ENCODE measurements at places on chromosomes 3 and 15.

- DNase-seq, result peak; percentile 65
Measured at GRCh38 chr3:53134631-53135232, 4.5 kb upstream of the RFT1 start.

GRCh38 chr15:101470548-101471239 is 18.8 kb downstream of the PCSK6 start:
- no peak for DNase-seq

DNA sequence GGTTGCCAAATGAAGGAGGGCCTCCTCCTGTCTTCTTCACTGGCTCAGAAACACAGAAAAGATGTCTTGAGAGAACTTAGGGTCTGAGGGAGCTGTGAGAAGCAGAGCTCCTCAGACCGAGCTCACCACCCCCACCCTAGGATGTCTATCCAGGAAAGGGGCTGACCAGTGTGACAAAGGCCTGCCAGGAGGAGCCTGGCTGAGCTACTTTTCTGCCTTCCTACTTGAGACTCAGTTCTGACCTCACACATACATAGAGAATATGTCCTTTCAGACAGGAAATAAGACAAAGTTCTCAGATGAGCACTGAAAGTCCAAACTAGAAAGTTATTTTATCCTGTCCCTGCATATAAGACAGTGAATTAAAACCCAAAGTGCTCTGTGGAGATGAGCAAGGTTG is 54.5 kb downstream of the KIF9 start:
- DNase-seq, result no peak

DNA sequence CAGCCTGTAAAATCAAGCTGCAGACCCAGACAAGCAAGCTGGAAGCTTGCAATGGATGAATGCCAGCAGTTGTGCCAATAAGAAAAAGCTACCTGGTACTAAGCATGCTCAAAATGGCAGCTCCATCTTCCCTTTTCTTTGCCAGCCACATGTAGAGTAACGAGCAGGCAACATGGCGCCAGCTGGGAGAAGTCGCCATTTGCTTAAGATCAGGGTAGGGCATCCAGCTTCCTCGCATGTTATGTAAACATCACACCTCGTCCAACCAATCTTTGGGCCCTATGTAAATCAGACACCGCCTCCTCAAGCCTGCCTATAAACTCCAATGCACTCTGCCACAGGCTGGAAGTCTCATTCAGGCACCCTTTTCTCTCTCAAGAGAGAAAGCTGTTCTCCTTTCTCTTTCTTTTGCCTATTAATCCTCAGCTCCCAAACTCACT is 973.9 kb downstream of the FHIT start:
- DNase-seq, result no peak

DNA sequence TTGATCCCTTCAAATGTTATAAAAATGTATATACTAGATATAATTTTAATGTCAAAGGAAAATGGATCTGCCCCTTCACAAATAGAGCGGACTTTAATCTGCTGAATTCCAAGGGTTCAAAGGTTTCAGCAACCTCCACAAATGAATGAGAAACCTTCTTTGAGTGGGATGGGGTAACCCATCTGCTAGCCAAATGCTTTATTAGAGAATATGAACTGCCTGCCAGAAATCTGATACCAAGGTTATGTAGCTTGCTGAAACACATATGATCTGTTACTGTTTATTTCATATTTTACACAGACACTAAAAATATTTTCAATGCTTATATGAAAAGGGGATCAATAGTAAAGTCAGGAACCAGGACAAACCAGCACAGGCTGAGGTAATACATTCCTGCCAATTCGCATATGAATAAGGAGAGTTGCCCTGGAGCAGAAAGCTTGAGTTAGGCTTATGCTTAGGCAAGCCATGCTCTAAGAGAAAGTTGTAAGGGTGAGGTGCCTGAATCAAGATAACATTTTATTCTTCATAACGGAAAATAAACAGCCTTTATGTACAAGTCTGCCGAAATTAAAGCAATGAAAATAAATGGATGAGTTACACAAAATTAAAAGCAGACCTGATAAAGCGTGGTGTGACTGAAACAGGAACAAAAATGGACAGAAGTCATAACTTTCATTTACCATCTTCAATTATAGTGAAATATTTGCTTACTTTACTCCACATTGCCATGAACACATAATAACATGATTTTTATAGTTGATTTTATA is 26.5 kb downstream of the PLOD2 start:
- no peak for DNase-seq

DNA sequence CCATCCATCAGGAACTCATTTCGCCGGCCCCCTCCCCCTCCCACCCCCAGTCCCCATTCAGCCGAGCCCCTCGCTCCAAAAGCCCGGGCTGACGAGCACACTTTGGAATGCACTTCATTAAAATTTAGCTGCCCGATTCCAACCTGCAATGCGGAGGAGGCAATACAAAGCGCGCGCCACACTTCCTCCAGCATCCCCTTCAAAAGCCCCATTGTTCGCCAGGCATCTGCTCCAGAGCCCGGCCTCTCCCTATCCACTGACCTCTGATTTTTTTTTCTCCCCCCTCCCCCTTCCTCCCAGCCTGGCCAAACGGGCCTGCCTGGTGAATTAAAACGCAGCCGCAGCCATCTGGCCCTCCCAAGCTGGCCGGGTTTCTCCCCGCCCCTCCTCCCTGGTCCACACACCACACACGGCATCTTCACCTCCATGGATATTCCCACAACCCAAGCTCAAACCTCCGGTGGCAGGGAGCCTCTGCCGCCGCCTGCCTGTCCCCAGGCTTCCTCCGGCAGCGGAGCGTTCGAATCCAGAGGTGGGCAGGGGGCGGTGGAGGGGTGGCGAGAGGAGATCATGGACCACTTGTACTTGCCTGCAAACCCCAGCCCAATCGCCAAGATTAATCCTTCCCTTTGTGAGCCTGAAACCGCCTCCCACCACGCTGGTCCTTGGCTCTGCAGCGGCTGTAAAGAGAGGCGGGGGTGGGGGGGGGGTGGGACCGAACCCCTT is 441.3 kb downstream of the MAGI1 start:
- no peak for DNase-seq

DNA sequence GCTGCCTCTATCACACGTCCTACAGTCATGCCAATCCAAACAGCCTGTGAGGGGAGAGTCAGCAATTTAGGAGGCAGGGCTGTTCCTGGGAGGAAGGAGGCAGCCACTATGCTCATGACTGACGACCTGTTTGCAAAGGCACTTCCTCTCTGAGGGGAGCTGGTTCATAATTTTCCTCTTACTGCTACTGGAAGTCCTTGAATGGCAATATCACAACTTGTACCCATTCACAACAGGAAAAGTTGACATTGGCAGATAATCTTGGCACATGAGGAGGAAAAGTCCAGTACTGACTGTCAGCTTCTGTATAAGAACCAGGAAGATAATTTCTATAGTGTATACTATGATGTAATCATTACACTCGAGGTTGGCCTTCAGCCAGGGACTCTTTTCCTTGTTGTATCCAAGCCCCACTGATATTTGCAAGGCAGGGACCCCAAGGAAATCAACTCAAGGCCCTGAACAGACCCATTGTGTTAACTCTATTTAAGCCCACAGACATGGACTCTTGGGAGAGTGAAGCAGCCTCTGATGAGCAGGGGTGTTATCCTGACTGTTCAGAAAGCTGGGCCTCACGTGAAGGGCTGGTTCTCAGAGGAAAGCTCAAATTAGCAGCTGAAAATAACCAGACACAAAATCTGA is 267.3 kb upstream of the ADAMTS9 start:
- DNase-seq, result no peak

DNA sequence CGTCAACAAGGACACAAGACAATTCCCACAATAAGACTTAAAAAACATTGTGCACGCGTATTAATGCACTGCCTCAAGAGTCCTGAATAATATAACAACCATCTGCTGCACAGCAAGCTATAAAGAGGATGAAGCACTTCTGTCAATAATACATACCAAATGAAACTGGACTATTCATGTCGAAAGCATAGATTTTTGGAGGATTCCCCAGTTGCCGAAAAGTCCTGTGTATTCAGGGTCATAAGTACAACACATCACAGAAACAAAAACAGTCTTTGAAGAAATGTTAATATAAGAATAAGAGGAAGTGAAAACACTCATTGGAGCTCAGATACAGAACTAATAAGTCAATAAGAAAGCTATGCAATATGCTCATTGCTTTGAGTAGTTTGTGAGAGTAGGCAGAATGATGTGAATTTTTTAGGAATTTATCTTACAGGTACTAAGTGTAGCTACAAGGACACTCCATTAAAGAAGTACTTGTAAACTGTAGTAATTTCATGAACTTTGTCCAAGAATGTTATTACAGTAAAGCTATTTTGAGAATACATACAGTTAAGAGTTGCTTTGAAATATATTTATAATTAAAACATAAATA is 31.6 kb downstream of the CBLB start:
- no peak for DNase-seq

DNA sequence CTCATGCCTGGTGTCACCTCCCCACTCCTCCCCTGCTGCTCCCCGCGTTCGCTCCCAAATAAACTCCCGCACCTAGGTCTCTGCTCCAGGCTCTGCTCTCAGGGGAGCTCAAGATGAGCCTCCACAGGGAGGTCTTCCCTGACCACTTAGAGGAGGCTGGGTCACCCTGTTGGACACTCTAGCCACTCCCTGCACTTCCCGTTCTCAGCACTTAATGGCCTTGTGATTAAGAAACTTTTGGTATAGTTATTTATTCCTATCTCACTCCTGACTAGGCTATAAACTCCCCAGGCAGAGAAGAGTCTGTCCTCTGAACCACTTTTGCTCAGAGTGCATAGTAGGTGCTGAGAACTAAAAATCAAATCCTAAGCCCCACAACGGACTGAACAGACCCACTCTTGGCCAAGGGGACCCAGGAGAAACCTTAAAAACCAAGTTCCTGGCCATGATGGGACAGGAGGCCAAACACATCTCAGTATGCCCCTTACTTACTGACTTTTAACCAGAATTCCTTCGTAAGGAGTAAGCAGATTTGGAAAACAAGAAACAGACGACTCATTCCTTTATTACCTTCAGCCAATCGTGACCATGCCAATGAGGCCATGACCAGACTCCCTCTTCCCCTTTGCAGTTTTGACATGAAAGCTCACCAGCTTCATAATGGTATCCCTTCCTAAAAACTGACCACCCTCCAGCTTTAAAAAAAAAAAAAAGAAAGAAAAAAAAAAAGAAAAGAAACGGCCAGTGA is 69.0 kb upstream of the HRH1 start:
- DNase-seq, result no peak

DNA sequence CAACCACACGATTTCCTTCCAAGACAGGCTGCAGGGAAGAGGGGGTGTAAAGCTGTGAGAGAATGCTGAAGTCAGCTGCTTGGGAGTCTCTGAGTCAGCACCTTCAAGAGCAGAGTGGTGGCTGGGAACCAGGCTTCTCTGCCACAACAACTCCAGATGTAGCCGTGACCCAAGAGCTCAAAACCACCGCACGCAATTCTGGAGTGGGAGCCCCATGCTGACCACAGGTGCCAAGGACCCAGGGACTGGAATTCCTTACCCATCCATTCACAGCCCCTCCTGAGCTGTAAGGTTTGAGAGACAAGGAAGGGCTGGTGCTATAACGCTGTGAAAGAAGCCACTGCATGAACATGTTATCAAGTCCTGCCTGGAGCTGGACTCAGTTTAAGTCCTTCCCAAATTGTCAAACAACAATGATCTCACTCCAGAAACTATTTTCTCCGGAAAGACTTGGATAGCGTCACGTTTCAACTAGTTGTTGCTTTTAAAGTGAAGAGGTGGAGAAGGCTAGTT is 61.4 kb downstream of the UMPS start:
- DNase-seq, result no peak

DNA sequence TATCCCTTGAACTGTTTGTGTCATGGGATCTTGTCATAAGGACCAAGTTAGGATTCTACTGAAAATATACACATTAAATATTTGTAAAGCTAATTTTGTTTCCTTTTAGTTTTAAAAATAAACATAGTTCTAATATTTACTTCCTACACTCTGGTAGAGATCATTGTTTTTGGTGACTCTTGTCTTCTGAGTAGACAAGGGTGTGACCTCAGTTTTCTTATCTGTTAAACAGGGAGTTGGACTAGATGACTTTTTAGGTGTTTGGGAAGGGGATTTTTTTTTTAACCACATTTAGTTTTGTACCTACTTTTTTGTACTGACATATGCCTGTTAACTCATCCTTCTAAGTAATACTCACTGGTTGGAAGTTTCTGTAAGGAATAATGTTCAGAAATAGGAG is 30.8 kb downstream of the PLS1 start:
- DNase-seq, result no peak

- DNase-seq, result no peak
Measured at GRCh38 chr3:52894756-52895155, 2.6 kb downstream of the STIMATE start.

- DNase-seq, result no peak
Measured at GRCh38 chr15:59611276-59612260, at the start of gene GCNT3. GCNT3 (plus strand) TSS chr15:59611783; CDS start chr15:59618239, 6,456 bp downstream.

GRCh38 chr3:146124126-146124801 is 36.7 kb downstream of the PLOD2 start:
- DNase-seq, result no peak

DNA sequence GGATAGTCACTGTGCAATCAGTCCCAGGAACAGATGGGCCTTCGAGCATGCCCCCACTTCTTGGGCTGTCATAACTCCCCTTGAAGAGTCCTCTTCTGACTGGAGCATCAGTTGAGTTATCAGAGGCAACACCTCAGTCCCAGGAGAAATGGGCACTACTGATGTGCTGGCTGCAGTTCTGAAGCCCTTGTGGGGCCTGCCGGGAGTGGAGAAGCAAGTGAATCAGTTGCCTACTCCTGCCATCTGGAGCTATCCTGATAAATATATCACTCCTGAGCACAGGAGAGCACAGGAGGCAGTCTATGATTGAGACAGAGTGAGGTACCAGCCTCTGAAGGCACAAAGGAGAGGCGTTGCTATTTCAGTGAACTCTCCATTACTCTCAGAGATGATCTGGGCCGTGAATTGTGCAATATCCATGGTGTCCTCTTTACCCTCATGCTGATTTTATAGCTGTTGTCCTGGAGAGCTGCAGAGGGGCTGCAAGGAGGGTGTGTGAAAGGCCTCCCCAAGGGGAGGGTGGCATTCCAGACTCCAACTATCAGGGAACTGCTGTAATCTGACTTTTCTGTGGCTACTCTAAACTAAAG is 344.2 kb upstream of the ROPN1 start:
- no peak for DNase-seq

GRCh38 chr3:102577082-102577789 is 142.4 kb downstream of the ZPLD1 start:
- DNase-seq, result no peak

- DNase-seq, result no peak
Measured at GRCh38 chr3:123161167-123161566, 40.6 kb upstream of the SEC22A start.

- DNase-seq, result no peak
Measured at GRCh38 chr3:138921316-138922292, 25.3 kb downstream of the FOXL2 start.

GRCh38 chr3:18810306-18810661 is 338.0 kb upstream of the KCNH8 start:
- DNase-seq, result no peak

DNA sequence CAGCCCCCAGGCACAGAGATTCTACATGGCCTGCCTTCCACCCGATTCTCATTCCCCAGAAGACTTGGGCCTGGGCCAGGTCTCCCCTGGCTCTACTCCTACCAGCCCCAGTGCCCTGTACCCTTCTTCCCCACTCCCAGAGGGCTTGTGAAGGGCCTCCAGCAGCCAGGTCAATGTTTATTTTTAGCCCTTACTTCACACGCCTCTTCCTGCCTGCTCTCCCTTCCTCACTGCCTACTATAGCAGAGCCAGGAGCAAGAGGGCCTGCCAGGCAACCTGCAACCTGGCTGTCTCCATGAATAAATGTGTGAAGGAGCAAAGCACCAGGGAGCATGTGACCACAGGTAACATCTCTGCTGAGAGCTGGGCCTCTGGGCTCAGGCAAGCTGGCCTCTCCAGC is 26.4 kb upstream of the APEH start:
- DNase-seq, result no peak

GRCh38 chr3:30752970-30753369 is 141.5 kb downstream of the GADL1 start:
- no peak for DNase-seq
